ENCODE measurements at places on chromosomes 7 and 10.

- DNase-seq = no peak
Measured at GRCh38 chr10:52488606-52489485, 174.8 kb downstream of the DKK1 start.

DNA sequence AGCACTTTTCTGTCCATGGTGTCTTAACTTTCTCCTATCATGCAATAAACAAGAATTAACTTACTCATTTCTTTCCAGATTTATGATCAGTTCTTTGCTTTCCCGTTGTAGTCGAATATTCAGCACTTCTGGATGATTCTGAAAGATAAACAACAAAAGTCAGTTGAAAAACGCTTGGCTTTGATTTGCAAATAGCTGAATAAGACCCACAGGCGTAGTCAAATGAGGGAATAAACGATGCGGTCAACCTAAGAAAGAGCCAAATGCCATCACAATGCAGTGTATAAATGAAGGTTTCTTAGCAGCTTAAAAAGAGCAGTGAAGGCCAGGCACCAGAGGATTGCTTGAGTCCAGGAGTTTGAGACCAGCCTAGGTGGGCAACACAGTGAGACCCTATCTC is 109.4 kb downstream of the ADAM12 start:
- DNase-seq = no peak

DNA sequence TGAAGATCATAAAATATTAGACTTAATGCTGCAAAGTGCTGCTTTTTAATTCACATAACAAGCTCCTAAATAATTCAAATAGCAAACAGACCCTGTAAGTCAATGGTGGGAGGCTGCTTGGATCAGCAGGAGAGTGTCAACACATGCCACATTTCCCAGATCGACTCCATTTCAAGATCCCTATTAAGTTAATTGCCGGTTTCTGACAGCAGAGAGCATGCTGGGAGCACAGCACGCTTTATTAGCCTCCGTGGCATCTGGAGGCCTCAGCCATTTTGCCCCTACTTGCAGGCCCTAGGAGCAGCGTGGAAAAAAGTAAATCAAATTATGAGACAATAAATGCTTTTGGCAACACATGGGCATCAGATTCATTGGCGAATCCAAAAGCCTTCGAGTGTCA is 201.0 kb downstream of the EMX2 start:
- DNase-seq = no peak

DNA sequence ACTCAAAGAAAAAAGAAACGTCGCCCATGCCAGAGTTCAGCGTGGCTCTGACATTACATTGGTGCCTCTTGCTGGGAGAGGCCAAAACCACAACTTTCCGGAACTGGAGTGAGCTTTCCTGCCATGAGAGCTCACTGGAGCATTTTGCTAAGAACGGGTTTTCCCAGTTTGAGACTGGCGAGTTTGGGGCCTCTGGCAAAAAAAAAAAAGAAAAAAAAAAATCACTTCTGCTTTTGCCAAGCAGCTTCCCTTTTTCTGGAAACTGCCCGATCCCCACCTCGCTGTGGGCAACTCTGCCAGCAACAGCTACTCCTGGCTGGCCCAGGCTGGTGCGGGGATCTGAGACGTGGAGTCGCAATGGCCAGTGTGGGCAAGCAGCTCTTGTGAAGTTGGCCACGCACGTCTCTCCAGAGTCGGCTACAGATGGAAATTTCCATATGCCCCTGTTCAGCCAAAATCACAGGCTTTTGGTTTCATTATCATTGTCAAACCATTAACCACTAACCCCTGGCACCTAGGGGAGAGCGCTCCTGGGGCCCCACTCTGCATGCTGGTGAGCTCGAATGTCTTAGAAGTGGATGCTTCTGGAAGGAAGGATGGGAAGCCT is 25.7 kb downstream of the PRKAG2 start:
- DNase-seq = no peak

- DNase-seq = no peak
Measured at GRCh38 chr10:103080891-103081581, 112.0 kb downstream of the NT5C2 start.

GRCh38 chr10:114087655-114088054 is 44.0 kb downstream of the ADRB1 start:
- no peak for DNase-seq

- DNase-seq = no peak
Measured at GRCh38 chr10:124025660-124026588, 67.5 kb downstream of the CHST15 start.

- no peak for DNase-seq
Measured at GRCh38 chr10:46267132-46267985, 19.4 kb upstream of the ANTXRL start.

- DNase-seq = no peak
Measured at GRCh38 chr7:125670926-125671572, 741.4 kb upstream of the POT1 start.

- no peak for DNase-seq
Measured at GRCh38 chr7:137850972-137851945, 4.5 kb upstream of the DGKI start.

DNA sequence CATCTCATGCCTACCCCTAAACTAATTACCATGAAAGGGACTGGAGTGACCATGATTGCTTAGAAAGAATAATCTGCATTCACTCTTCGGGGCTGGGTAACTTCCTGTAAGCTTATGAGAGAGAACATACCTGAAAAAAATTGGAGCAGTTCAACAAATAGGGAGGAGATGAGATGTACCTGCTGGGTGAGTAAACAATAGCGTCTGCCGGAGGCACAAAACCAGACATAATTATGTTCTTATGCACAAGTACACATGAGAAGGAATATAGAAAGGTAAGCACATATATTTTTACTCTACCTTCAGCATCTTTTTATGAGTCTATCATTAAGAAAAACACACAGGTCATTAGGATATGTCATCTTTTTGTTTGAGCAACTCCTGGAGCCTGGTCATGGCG is 224.6 kb upstream of the FERD3L start:
- DNase-seq = no peak

DNA sequence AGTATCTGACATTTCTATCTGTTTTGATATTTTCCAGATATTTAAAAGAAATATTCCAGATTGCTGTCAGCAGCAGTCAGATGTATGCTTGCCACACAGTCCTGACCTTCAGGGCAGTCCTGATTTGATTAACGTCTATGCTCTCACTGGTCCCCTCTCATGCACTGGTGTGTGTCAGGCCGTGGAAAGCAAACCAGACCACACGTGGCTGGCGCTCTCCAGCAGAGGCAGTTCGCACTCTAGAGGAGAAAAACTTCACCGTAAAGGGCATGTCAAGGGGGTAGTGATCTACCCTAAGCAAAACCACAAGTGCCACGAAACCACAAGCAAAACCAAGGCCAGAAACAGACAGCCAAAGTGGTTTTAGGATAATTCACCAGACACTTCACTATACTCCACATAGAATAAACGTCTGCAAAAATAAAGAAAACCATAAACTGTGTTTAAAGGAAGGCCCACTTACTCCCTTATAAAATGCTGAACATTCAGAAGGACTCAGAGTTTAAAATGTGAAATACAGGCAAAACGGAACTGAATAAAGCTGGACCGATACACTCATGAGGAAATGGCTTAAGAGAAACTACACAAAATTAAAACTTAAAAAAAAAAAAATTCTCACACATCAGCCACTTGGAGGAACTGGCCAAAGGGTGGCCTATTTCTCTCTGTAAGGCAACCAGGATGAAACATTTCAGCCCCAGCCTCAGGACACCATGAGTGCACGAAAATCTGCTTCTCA is 26.4 kb downstream of the PARP12 start:
- no peak for DNase-seq

DNA sequence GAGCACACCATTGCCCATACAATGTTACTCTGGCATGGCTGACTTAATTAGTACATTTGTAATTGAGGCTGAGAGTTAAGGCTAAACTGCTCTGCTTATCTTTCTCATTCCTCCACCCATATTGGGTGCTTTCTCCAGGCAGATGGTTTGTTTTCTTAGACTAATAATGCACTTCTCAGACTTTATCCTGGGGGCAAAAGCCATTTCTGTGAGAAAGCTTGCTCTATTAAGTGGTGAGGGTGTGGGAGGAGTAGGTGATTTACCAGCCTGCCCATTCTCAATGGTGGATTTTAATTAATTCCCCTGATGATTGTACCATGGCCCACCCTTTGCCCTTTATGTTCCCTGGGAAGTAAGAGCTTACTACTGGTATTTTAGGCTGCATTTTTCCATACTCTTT is 174.8 kb downstream of the FOXP2 start:
- no peak for DNase-seq

DNA sequence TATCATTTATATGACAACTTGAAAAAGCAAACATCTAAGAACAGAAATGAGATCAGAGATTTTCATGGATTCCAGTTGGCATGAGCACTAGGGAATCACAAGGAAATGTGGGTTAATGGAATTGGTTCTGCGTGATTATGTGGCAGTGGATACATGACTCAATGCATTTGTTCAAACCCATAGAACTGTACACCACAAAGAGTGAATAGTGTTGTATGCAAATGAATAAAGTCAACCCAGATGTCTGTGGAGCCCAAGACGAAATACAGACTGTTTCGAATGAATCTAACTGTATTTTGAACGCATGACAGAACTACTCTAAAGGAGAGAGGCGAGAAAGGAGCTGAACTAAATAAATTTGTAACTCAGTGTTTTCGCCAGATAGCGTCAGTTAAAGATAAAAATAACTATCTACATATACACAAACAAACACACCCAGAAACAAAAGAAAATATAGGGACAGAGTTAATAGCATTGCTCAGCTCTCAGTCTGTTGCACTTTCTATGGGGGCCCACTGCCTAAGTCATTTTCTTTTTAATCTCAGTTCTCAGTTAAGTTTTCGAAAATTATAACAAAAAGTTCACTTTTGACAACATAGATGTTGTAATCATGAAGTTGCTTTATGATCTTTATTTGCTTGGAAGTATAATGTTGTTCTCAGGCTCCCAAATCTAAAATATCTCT is 636.7 kb upstream of the SEMA3D start:
- DNase-seq = no peak

GRCh38 chr10:49592726-49593563 is 17.2 kb upstream of the SLC18A3 start:
- peak; percentile 44 for DNase-seq

- no peak for DNase-seq
Measured at GRCh38 chr10:77383861-77384553, 253.6 kb downstream of the KCNMA1 start.

DNA sequence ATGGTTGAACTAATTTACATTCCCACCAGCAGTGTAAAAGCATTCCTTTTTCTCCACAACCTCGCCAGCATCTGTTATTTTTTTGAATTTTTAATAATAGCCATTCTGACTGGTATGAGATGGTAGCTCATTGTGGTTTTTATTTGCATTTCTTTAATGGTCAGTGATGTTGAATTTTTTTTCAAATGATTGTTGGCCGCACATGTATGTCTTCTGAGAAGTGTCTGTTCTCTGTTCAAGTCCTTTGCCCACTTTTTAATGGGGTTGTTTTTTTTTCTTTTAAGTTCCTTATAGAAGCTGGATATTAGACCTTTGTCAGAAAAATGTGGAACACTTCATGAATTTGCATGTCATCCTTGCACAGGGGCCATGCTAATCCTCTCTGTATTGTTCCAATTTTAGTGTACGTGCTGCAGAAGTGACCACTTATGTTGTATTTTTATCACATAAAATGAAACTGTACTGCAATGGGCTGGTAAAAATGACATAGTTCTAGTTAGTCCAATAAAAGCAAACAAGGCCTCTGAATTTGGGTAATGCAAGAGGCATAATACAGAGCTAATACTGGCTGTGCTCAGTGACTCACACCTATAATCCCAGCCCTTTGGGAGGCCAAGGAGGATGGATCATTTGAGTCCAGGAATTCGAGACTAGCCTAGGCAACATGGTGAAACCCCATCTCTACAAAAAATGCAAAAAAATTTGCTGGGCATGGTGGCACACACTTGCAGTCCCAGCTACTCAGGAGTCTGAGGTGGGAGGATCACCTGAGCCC is 70.3 kb downstream of the ABI1 start:
- DNase-seq = no peak

DNA sequence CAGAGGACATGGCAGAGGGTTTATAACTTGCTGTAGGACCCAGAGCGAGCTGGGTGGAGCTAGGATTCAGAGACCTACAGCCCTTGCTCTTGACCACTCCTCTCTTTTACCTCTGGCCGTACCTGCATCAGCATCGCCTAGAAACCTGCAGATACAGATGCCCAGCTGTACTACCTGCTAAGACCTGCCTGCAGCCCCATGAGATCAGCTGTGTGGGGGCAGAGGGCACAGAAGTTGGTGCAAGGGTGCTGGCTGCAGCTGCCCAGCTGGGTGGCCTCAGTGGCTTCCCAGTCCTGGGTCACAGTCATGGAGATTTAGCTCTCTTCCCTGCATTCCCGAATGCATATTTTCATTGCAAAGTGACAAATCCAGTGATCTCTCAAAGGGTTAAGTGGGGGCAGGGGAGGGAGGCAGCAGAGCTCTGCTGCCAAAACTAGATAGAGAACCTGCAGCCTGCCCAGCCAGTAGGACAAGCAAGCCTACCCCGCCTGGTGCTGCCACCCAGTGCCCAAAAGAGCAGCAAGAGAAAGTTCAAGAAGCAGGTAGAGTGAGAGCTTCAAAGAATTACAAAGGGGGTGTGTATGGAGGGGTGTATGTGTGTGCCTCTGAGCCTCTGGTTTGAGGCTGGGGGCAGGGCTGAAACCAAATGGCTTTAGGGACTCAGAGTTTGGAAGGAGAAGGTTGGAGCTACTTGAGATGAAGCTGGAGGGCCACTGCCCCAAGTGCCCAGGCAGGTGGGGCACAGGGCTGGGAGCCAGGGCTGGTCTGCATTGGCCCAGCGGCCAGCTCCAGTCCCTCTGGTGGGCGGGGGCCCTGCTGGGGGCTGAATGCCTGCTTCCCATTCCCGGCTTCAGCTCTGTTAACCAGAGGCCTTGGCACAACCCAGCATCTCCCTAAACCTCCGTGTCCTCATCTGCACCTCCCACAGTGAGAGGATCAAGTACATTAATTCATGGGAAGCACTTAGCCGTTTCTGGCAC is 6.9 kb downstream of the FAM241B start:
- no peak for DNase-seq

DNA sequence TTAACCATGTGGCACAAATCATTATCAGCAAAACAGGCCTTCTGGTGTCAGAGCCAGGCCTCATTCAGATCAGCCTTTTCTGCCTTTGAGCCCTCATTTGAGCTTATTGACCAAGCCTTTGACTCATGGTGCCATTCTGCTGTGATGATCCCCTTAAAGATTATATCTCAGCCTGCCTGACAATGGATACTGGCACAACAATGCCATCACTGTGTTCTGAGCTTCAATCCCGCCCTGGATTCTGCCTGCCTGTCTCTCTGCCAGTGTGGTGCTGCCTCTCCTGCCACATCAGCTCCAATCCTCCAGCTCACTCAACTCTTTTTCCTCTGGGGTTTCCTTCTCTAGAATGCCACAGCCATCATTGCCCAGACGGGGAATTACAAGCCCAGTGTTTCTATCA is 52.6 kb downstream of the SRI start:
- no peak for DNase-seq

GRCh38 chr10:79201706-79202105 is 132.9 kb downstream of the ZMIZ1 start:
- DNase-seq = no peak

GRCh38 chr7:51255036-51255435 is 61.6 kb downstream of the COBL start:
- no peak for DNase-seq

- DNase-seq = no peak
Measured at GRCh38 chr7:93320887-93321286, 88.7 kb downstream of the VPS50 start.

Data from NCI-H1048 (cell line).